ENCODE measurements at places on chromosomes 12 and 14.
A peak's percentile ranks its signal among the peaks of the same experiment; 100 is the strongest.

- no peak for DNase-seq
Measured at GRCh38 chr12:108559748-108560147, 1.2 kb downstream of the SART3 start.

DNA sequence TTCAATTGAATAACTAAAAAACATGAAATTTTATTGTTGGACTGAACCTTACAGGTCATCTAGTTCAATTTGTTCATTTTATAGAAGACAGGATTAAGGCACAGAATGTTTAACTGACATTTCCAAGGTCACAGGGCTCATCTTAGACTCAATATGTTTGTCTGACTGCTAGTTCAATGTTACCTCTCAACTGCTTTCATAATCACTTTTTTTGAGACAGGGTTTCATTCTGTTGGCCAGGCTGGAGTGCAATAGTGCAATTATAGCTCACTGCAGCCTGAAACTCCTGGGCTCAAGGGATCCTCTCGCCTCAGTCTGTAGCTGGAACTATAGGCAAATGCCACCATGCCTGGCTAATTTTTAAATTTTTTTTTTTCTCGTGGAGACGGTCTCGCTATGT, 24.4 kb upstream of the ITGA5 start:
- no peak for DNase-seq

- peak; percentile 68 for DNase-seq
Measured at GRCh38 chr14:91303091-91303923, 58.8 kb upstream of the GPR68 start.

DNA sequence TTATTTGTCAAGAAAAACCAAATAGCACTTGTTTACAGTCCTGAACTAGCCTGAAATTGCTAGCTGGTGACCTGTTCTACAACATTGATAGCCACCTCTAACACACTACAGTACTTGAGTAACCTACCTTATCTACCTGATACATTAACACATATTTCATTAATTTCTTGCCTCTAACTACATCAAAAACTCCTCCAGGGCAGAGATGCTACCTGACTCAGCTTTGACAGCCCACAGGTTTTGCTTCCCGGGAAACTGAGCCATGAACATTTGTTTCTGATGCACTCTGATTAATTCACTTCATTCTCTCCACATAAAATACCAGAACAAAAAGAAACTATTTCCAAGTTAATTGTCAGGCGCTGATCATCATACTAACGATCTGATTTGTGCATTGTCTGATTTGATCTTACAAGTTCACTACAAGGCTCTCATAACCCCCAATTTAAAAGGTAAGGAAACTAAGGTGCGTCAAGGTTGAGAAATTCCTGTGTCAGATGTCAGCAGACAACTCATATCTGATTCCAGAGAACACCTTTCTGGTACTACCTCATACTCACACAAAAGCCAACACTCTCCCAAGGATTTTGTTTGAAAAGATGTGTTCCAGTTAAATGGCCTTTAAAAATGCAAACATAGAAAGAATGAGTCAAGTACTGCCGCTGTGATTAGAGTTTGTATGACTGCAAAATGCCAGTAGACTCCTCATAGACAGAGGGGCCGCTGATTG, 768.7 kb downstream of the BCL11B start:
- no peak for DNase-seq

DNA sequence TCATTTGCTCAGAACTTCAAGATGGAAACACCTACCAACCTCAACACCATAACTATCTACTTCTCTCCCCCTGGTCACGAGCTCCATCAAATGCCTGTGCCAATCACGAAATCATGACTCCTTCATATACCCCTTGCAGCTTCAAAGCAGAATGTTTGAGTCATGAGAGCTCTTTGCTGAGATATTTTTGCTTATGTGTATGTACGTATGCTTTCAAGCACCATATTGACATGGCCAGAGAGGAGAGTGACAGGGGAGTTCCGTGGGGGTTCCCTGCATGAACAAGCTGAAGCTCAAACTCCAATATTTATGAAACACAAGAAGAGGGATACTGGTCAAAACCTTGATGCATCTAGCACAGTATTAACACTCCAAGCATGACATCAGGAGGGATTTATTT, 374.4 kb downstream of the DPF3 start:
- DNase-seq, result no peak

DNA sequence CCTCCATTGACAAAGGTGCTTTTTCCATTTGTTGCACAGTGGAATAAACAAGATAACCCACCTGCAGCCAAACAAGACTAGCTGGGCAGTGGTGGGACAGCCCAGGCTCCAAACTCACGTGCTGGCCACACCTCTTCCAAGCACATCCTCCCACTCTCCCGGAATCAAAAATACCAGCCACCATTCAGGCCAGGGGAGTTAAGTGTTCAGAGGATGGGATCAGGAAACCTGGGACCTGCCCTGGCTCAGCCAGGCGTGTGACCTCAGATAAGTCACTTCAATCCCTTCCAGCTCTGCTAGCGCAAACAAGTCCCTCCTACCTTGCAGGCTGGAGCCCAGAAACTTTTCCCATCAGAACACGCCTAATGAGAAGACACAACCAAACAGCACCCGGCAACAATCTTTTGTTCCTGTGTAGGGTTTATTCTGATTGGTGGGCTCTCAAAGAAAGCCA, 43.3 kb downstream of the ACTN1 start:
- peak; percentile 71 for DNase-seq

- DNase-seq, result no peak
Measured at GRCh38 chr12:97292588-97292987, 170.0 kb upstream of the RMST start.

- no peak for DNase-seq
Measured at GRCh38 chr12:73867147-73867546, 670.5 kb upstream of the ATXN7L3B start.

GRCh38 chr12:39301422-39301821, 141.5 kb downstream of the KIF21A start:
- no peak for DNase-seq

DNA sequence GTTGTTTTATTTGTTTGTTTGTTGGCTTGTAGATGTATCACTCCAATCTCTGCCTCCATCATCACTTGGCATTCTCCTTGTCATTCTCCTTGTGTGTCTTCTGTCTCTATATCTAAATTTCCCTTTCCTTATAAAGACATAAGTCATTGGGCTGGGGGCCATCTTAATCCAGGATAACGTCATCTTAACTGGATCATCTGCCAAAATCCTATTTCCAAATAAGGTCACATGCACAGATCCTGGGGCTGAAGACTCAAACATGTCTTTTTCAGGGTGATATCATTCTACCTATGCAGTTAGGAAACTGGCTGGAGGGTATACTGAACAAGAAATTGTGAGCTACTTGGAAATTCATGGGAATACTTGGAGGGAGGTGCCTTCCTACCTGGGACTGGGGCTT, 8.7 kb upstream of the CCDC60 start:
- no peak for DNase-seq

DNA sequence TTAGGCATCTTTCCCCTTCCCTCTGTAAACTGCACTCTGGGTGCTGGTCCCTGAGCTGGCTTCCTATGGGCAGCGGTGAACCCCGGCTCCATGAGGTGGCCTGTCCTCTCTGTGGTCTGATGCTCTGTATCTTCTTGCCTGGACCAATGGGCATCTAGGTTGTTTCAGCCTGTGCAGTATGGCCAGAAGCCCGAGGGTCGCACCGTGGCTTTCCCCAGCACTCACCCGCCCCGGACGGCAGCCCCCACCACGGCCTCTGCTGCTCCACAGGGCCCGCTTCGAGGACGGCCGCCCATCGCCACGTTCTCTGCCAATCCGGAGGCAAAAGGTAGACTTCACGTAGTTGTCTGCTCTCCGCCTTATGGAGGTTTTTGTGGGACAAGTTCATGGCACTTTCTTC, 70.1 kb downstream of the EP400 start:
- no peak for DNase-seq

DNA sequence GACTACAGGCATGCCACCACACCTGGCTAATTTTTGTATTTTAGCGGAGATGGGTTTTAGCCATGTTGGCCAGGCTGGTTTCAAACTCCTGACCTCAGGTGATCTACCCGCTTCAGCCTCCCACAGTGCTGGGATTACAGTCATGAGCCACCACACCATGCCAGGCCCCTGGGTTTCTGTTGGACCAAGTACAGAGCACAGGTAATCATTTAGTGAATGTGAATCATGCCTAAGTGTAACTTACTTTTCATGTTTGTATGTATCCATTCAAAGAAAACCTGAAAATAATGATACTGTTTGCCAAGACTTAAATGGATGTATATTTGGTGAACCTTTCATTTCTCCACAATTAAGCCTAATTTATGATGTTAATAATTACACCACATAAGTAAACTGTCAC, 65.9 kb downstream of the FGD6 start:
- DNase-seq, result no peak

DNA sequence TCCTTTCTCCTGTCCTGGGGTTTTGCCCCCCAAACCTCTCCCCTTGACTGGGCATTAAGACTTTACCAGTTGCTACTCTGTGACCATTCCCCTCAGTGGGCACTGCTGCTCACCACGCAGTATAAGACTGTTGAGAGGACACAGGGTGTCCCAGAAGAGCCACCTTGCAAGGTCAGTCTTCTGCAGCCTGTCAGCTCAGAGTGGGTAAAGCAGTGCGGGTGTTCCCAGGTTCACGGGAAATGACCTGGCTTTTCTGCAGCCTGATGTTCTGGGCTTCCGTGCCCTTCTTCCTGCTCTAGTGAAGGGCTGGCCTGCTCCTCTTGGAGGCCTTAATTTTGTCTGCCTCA, 34.2 kb downstream of the KCNA1 start:
- DNase-seq, result no peak

DNA sequence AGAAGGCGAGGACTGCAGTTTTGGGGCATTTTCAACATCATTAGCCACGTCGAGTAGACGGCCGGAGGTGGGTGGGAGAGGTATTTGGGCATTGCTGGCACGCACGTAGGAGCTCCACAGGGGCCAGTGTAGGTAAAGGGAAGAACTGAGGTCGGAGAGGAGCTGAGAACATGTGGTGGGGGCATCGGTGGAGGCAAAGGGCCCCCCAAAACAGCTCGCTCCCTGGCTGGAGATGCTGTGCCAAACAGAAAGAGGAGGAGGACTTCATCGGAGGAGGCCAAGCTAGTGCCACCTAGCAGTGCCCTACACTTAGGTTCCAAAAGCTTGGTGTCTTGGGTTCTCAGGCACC, 52.0 kb upstream of the PPP2R5C start:
- DNase-seq, result no peak

DNA sequence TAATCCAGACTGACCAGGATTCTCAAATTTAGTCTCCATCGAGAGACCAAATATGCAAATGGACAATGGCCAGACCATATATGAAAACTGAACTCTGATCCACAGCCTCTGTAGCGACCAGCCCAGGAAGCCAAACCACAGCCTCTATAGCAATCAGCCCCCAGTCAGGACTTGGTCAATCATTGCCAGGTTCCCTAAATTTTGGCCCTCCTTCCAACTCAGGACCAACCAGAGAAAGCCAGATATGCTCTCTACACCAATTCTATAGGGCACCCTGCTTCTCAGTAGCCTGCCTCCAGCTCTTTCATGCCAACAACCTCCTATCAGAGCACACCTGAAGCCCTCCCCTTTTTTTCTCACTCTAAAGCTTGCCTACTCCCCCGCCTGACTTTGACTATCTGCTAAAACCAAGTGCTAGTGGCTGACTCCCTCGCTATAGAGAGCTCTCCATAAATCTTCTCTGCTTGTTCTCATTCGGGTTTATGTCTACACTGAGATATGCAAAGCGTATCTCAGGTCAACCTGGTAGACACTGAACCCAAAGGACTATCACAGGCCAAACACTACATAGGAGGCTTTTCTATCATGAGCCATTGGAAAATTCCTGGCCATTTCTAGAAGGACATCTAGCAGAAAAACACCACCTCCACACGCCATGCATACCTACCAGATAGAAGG, 110.5 kb upstream of the FUT8 start:
- no peak for DNase-seq

GRCh38 chr14:36162267-36162666, 14.3 kb downstream of the PTCSC3 start:
- no peak for DNase-seq

- no peak for DNase-seq
Measured at GRCh38 chr14:103749452-103749851, 33.8 kb downstream of the ZFYVE21 start.
